Type B pancreatic cell (in vitro differentiated cells): ENCODE measurements at places on chromosomes 3 and 15.
A peak's percentile ranks its signal among the peaks of the same experiment; 100 is the strongest.

DNA sequence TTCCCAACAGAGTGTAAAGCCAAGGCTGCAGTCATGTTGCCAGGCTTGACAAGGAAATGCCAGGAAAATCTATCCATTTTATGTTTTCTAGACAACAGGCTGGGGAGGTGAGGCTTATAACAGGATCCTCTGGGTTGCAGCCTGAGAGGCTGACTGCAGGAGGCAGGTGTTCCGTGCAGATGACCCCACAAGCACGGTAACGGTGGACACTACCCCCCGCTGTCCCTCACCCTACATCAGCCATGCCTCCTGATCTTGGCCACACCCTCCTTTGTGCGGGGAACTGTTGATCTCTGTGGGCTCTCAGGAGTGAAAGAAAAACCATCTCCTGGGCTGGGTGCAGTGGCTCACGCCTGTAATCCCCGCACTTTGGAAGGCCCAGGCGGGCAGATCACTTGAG, 68.0 kb upstream of the ADPGK start:
- DNase-seq, result no peak

DNA sequence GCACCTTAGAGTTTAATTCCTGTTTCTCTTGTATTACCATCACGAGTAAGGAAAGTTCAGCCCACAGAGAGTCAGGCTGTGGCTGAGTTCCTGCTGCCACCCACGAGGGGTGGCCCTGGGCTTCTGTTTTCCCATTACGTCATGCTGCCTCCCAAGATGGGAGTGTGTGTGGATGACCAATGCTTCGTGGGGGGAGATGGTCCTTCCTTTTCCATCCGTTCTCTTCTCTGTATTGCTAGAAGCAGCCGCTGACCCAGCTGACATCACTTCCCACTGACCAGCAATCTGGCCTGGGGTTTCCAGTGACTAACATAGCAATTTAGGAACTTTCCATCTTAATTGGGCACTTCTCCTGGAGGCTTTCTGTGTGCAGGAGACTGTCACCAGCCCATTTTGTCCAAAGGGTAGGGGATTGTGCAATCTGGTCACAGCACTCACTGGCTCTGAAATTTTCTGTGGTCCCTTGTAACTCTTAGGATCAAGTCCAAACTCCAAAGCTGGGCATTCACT, 9.3 kb downstream of the IRAK2 start:
- no peak for DNase-seq

- DNase-seq, result peak; percentile 58
These were observed 196.4 kb downstream of the RPLP1 start for GRCh38 chr15:69648775-69649735.

- DNase-seq, result no peak
These were observed 179.6 kb upstream of the THRB start for GRCh38 chr3:24674261-24674660.

DNA sequence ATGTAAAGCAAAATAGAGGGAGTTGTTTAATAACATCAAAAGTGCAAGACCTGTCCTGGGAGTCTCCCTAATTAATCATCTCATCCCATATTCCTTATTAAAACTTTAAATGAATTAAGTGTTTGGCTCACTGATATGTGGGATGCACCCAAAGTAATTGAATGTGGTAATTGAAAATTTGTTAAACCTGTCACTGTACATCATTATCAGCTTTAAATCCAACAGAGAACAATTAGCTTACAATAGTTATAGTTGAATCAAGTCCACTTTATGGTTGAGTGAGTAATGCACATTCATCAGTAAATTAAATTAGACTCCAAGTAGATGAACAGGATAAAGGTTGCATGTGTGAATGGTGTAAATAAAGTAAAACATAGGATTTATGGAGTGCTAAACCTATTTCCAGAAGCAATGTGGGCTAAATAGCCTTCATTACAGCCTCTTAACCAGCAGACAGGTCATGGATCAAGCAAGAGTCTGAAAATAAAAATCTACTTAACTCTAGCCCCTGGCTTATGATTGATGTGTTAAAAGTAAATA, 608.2 kb upstream of the CCDC54 start:
- no peak for DNase-seq

- DNase-seq, result no peak
These were observed 288.9 kb downstream of the EDEM1 start for GRCh38 chr3:5476403-5476802.

DNA sequence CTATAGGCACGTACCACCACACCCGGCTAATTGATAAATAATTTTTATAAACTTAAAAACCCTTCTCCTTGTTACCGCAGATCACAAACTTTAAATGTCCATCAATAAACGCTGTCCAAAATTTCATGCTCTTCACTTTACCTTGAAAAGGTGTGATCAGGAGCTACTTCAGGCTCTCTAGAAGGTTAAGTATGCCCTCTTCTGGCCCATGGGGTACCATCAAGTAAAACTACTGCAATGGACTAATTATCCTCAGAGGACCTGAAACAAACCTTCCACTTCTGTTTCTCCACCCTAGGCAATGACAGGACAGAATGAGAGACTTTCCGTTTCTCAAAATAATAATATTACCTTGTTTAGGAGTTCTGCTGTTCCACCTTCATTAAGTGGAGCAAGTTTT, 9.2 kb downstream of the LZTFL1 start:
- DNase-seq, result no peak

DNA sequence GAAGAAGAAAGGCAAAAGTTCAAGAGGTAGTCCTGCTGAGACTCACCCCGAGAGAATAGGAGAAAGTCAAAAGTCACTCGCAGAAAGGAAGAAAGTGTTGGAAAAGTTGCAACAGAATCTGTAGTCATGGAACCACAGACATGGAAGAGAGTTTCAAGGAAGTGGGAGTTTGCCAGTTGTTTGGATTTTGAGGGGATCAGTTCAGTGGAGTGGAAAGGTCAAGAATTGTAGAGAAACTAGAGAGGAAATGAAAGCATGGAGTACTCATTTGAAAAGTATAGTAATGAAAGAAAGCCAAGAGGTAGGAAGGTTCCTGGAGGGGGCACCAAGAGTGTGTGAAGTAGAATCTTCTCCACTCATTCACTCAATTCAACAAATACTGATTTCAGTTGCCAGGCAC, 34.7 kb downstream of the SPTSSB start:
- DNase-seq, result no peak

- no peak for DNase-seq
These were observed 76.3 kb upstream of the NR2F2 start for GRCh38 chr15:96254173-96254572.

- no peak for DNase-seq
These were observed 69.7 kb downstream of the USF3 start for GRCh38 chr3:113626503-113627371.

GRCh38 chr3:39408493-39409372, 2.2 kb downstream of the RPSA start:
- no peak for DNase-seq

- no peak for DNase-seq
These were observed 648.9 kb upstream of the ALCAM start for GRCh38 chr3:104717828-104718196.

GRCh38 chr15:52183562-52184173, 7.5 kb downstream of the GNB5 start:
- DNase-seq, result no peak

- DNase-seq, result no peak
These were observed 167.3 kb upstream of the NDN start for GRCh38 chr15:23854203-23854911.

GRCh38 chr3:79367066-79367465, 400.7 kb downstream of the ROBO1 start:
- DNase-seq, result no peak

- no peak for DNase-seq
These were observed 175.5 kb downstream of the NECTIN3 start for GRCh38 chr3:111246967-111247760.

DNA sequence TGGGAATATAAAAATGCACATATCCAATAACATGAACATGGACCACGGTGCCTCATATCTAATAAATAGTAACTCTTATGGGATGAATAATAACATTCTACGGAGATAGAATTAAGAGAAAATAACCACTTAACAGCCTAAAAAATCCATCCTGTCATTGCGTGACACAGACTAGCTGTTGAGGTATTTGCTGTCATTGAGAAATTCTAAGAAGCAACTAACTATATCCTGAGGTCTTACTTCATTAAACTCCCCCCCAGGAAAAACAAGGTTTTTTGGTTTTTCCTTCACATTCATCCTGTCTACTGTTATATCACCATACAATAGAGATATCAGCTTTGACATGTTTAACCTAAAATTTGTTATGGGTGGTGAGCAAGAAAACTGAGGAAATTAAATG, 14.3 kb downstream of the CEP152 start:
- no peak for DNase-seq

- no peak for DNase-seq
These were observed 30.6 kb upstream of the OR5H6 start for GRCh38 chr3:98233468-98233867.
